Effector memory CD4-positive, alpha-beta T cell (primary cell): ENCODE measurements at places on chromosomes 7 and 10.

DNA sequence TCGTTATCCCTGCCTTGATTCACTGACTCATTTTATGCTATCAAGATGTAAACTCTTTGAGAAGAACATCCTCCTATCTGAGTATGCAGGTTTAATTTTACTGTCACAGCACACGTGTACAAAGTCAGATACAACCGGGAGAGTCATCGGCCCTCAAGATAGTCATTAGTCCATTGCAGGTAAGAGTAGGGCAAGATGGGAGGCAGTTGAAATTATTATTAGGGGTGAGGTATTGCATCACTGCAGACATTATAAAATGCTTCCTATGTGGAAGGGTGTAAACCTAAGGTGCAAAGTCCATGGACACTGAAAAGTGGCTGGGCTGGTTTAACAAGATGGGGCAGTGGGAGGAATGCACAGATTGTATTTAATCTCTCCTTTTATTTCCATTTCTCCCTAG is 113.7 kb downstream of the ARL4A start:
- no peak for DNase-seq

DNA sequence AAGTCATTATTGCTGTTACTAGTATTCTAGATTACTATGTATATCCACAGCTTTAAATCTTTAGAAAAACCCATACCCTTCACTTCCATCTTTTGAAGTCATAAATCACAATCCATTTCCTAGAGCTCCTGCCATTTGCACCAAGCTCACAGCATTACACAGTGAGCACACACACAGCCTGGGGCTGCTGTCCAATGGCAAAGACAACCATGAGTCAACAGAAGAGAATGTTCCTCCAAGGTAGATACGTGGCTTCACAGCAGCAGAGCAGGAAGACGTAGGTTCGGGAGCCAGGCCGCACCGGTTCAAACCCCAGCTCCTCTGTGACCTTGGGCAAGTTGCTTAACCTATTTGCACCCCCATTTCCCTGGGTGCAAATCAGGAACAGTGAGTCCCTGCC is 234.6 kb downstream of the DIP2C start:
- no peak for DNase-seq

DNA sequence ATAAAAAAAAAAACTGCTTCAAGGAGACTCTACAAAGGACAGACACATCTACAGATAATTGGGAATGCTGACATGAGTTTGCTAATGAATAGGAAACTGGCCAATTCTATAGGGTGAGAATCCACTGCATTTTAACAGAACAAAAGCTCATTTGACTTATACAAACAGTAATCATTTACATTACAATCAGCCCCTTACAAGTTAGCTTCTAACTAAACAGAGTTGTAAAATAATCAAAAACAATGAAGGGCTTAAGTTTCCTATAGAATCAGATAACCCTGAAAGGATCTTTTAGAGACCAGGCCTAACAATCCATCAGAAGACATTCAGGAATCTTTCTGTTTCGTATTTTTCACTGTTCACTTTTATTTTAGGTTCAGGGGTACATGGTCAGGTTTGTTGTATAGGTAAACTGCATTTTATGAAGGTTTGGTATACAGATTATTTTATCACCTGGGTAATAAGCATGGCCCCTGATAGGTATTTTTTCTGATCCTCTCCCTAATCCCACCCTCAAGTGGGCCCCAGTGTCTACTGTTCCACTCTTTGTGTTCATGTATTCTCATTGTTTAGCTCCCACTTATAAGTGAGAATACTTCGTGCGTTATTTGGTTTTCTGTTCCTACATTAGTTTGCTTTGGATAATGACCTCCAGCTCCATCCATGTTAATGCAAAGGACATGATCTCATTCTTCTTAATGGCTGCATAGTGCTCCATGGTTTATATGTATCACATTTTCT is 131.3 kb upstream of the NOBOX start:
- DNase-seq: no peak

GRCh38 chr10:17426263-17426750 is 28.1 kb downstream of the ST8SIA6 start:
- DNase-seq: no peak

GRCh38 chr7:91929463-91929862 is 11.2 kb upstream of the AKAP9 start:
- no peak for DNase-seq

DNA sequence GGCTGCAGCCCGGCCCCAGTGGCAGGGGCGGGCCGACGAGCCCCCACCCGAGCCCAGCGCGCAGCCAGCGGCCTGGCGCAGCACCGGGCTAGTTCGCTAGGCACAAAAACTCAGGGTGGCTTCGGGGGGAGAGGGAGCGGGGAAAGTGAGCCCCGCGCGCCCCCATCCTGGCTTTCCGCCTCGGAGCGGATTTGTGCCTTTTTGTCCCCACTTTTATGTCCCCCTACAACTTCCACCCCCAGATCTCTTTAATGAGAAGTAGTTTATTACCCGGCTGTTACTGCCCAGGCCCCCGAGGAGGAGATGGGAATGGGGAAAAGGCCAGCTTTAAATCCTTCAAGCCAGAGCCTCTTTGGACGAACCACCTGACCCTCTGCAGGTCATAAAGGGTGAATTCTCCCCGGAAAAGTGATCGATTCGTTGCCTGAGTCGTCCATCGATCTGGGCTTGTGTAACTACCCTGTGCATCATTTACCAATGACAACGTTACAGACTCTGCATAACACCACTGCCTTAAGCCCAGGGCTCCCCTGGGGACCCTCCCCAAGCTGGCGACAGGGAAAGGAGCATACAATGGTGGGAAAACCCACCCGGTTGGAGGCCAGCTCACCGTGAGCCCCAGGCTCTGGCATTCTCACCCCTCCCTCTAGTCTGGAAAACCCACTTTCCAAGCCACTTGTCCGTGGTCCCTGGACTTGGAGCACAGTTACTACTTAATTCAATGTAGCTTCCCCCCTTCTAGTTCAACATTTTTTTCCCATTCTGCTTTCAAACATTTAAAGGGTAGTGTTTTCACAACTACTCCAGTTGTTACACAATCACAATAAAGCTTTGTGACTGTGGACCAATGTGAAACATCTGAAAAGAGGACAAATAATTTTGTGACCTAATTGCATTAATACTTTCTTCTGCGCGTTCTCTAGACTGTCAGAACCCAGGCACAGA is 748 bp upstream of the SH3PXD2A start:
- no peak for DNase-seq

DNA sequence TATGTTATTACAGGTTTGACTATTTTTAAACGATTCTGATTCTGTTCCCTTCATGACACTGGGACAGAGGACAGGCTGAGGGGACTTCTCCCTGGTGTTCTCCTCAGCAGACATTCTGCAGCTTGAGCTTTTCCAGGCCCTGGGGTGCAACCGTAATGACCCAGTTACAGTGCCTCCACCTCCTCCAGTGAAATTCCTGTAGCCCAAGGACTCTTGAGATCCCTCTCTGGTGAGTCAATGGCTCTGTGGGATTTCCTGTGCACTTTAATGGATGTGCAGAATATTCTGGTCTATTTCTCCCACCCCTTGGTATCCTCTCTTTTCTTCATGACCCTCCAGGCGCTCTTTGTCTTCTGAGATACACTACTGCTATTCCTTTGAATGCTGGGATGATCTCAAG is 319.3 kb downstream of the INHBA start:
- DNase-seq: no peak
